HepG2 (cell line): ENCODE measurements at places on chromosomes 1 and 21.

- no peak for DNase-seq
Observed at GRCh38 chr1:209076688-209077087, 506.8 kb upstream of the CAMK1G start.

GRCh38 chr1:75132812-75133619 is 1.2 kb upstream of the LHX8 start:
- DNase-seq, result no peak

- DNase-seq, result no peak
Observed at GRCh38 chr1:29364101-29364678, 127.9 kb downstream of the PTPRU start.

- no peak for DNase-seq
Observed at GRCh38 chr1:151799179-151800022, 5.8 kb downstream of the LINGO4 start.

- DNase-seq, result no peak
Observed at GRCh38 chr21:38714999-38715398, 90.7 kb upstream of the ETS2 start.

DNA sequence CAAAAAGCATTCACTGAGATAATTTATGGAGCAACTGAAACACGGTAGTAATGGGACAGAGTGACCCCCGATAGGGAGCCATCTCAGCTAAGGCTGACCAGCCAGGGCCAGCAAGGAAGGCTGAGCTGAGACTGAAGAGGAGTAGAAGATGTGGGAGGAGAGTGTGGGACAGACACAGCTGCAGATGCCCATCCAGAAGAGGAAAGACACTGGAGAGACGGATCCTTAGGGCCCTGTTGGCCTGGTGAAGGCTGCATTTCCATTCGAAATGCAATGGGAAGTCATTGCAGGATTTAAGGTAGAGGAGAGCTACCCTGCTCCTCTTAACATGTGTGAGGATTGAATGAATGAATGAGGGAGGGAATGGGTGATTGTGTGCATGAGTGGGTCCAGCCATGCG is 44.0 kb upstream of the LRP8 start:
- DNase-seq, result no peak

GRCh38 chr1:93665015-93665414 is 16.6 kb downstream of the BCAR3 start:
- no peak for DNase-seq

DNA sequence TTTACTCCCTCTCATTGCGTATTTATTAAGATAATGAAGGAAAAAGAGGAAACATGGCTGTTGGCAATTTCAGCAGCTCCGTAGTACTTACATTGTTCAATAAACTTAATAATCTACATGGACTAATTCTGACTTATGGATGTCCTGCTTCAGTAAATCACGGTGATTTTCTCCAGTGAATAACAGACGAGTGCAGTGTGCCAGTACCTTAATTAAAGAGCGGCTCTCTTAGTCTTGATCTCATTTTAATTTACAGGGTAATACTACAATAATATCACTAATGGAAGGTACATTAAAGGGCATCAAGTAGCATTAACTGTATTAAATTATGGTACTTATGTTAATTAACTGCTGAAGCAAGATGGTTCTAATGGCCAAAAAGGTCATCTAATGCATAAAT is 187.2 kb downstream of the NTNG1 start:
- no peak for DNase-seq

DNA sequence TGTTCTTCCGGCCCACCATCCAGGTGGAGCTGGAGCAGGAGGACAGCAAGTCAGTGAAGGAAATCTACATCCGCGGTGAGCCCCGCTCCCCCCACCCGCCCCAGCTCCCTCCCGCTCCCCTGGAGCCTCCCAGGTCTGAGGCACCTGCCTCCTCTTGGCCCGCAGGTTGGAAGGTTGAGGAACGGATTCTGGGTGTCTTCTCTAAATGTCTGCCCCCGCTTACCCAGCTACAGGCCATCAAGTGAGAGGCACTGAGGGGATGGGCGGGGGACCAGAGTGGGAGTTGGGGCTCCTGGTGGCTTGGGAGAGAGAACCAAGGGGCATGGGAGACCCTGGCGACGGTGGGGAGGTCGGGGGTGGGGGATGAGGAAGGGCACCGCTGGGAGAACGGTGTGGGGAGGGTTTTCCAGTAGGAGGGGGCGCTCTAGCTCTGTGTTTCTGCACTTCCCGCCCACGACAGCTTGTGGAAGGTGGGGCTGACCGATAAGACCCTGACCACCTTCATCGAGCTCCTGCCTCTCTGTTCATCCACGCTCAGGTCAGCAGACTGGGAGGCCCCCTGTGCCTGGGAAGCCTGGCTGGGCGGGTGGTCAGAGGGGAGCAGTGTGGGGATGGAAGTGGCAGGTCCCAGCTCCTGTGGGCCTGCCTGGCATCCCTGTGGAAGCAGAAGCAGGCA is 4.2 kb downstream of the LRRC71 start:
- no peak for DNase-seq

GRCh38 chr1:216212826-216213225 is 210.4 kb downstream of the USH2A start:
- no peak for DNase-seq

- DNase-seq, result no peak
Observed at GRCh38 chr1:213669964-213670691, 317.6 kb upstream of the PROX1 start.

DNA sequence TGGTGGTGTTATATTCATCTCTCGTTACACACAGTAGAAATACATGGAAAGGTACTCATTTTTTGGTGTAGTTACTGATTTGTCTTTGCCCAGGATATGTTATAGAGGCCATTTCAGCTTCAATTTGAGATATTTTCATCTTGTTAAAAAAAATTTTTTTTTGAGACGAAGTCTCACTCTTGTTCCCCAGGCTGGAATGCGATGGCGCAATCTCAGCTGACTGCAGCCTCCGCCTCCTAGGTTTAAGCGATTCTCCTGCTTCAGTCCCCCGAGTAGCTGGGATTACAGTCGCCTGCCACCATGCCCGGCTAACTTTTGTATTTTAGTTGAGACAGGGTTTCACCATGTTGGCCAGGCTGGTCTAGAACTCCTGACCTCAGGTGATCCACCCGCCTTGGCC is 19.0 kb downstream of the MORC3 start:
- no peak for DNase-seq

GRCh38 chr1:39872698-39873097 is 10.6 kb downstream of the TRIT1 start:
- DNase-seq, result no peak

- DNase-seq, result no peak
Observed at GRCh38 chr1:206514813-206515387, 7.6 kb downstream of the RASSF5 start.

GRCh38 chr1:55378582-55378981 is 163.4 kb upstream of the USP24 start:
- DNase-seq, result peak; percentile 24

DNA sequence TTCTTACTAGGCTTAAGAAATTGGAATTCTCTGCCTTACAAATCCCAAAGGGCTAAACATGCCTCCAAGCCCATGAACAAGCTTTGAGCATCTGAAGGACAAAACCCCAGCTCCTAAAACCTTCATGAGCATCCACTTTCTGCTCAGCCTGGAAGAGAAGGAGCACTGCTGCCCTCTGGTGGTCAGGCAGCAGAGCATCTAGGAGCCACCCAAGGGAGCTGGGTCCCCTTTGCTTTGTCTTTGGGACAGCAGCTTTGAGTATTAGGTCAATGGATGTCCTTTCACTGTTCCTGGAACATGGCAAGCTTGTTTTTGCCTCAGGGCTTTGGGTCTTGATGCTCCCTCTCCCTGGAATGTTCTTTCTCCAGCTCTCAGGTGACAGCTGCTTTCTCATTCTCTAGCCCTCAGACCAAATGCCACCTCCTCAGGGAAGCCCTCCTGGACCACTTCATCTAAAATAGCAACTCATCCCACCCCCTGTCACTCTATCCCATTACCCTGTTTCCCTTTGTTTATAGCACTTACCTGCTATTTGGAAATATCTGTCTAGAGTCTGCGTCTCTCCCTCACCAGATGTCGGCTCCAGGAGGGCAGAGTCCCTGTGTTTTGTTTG is 25.7 kb downstream of the RAB7B start:
- DNase-seq, result peak; percentile 67

- DNase-seq, result no peak
Observed at GRCh38 chr1:213162338-213162737, 111.3 kb downstream of the RPS6KC1 start.

DNA sequence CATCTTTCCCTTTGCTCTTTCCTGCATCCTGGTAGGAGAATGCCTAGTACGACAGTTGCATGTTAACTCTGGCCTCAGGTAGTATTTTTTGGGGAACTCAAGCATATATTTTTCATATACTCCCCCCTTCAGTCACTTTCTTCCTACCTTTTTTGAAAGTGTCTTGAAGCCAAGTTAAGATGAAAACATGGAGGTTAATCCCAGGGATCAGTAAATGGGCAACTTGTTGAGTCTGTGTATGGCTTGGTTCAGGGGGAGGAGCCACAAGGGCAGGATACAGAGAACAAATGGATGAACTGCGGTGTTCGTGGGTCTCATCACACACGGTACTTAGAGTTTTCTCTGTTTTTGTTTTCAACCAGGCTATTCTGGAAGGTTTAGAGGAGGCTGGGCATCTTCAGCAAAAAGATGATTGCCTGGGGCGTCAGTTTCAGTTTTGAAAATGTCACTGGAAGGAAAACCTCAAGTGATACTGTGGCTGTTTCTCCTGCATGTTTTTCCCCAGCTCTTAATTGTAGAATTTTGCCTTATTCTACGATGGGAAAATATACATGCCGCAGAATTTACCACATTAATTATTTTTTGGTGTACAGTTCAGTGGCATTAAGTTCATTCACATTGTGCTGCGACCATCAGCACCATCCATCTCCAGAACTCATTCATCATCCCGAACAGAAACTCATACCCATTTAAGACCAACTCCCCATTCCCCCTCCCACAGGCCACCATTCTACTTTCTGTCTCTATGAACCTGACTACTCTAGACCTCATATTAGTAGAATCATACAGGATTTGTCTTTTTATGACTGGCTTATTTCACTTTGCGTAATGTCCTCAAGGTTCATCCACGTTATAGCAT is 71.5 kb downstream of the MAP10 start:
- DNase-seq, result no peak

GRCh38 chr1:208170252-208170651 is 73.9 kb downstream of the PLXNA2 start:
- no peak for DNase-seq

DNA sequence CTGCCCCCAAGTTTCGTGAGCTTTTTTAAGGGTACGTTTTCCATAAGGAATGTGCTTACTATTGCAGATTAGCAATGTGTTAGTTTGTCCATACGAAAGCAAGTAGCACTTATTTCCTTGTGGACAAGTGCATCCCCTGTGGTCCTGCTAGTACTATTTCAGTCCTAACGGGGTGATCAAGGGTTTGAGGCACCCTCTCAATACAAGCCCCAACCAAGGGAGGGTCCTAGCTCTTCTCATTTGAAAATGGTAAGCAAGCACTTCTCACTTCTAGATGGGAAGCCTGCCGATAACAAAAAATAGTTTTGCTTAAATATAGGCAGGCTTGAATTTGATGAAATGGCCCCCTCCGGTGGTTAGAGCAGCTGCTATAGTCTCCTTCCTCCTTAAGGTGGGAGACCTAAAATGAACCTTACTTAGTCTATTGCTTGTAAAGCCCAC is 64.0 kb upstream of the HMCN1 start:
- no peak for DNase-seq

GRCh38 chr1:33985656-33986055 is 121.8 kb downstream of the HMGB4 start:
- peak; percentile 4 for DNase-seq

GRCh38 chr1:59815892-59816291 is 1.1 kb downstream of the HOOK1 start:
- peak; percentile 18 for DNase-seq

- no peak for DNase-seq
Observed at GRCh38 chr1:109530457-109531087, 9.1 kb upstream of the GPR61 start.

DNA sequence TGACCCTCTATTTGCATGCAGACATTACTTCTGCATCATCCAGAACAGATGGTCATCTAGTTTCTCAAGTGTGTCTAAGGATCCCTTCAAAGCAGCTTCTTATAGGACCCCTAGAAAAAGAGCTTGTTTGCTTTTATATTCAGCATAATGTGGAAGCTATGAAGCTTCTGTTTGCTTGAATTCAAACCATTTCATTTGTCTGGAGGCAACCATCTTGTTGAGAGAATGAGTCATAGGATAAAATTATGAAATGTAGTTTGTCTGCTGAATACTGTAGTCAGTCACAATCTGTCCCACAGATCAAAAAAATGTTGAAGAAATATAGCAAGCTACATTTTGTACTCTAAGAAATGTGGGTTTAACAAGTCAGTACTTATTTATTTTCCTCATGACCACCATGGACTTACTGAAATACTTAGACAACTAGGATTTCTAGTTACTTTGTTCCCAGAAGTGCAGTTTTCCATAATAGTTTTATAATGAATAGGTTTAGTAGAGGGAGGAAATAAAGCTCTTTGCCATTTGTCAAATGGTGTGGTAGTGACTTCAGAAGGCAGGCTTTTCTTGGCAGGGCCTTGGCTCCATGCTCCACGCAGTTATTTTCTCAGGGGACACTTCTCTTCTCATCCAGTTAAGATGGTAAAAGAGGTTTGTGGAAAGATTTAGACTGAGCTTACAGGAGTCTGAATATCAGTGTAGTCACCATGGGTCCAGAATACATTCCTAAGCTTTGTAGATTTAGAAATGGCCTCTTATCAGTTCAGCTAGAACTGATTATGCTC is 74.8 kb upstream of the DEPDC1 start:
- no peak for DNase-seq

DNA sequence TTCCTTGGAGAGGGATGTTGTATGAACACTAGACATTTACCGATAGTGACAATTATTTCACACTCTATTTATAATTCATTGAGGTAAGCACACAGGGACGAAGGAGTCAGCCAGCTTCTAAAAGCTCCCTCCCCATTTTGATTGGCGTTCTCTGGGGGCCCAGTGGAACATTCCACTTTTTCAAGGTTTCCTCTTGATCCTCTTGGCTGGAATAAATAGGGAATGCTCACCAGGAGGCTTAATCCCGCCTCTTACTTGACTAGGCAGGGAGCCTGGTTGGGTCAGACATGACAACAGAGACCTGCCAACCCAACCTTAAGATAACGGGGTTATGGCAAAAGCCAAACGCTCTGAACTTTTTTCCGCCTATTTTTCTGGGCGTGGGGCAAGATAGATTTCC is 974 bp downstream of the ACTN2 start:
- no peak for DNase-seq

DNA sequence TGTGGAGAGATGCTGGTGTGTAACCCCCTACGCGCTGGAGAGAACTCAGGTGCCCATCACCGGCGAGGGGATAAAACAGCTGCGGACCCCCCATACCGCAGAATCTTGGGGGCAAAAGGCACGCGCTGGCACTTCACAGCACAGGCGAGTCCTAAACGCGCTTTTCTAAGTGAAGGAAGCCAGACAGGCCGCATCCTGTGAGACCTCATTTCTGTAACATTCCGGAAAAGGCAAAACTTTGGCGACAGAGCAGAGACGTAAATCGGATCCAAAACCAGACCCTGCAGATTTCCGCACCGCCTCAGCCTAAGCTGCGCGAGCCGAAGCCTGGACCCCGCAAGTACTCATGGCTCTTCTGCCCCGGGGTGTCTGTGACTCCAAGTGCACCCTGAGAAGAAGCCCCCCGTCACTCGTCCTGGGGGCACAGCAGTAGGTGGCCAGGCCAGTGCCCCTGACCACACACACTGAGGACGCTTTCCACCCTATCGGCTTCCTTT is 60.9 kb downstream of the SLX9 start:
- DNase-seq, result no peak

GRCh38 chr1:85898861-85899260 is 190.6 kb upstream of the ZNHIT6 start:
- no peak for DNase-seq

GRCh38 chr1:10796029-10796944 is at the start of gene CASZ1:
Gene CASZ1 (minus strand): TSS chr1:10796646. CDS start chr1:10693889, 102,757 bp downstream.
- DNase-seq, result peak; percentile 62

- no peak for DNase-seq
Observed at GRCh38 chr21:45407629-45408247, 2.8 kb downstream of the COL18A1 start.
